Neural crest cell (in vitro differentiated cells): ENCODE measurements at places on chromosomes 12 and 14.

- no peak for DNase-seq
Measured at GRCh38 chr12:126488806-126489205, 1423.6 kb downstream of the AACS start.

GRCh38 chr14:80570930-80571298 is 359.6 kb upstream of the DIO2 start:
- DNase-seq = no peak

DNA sequence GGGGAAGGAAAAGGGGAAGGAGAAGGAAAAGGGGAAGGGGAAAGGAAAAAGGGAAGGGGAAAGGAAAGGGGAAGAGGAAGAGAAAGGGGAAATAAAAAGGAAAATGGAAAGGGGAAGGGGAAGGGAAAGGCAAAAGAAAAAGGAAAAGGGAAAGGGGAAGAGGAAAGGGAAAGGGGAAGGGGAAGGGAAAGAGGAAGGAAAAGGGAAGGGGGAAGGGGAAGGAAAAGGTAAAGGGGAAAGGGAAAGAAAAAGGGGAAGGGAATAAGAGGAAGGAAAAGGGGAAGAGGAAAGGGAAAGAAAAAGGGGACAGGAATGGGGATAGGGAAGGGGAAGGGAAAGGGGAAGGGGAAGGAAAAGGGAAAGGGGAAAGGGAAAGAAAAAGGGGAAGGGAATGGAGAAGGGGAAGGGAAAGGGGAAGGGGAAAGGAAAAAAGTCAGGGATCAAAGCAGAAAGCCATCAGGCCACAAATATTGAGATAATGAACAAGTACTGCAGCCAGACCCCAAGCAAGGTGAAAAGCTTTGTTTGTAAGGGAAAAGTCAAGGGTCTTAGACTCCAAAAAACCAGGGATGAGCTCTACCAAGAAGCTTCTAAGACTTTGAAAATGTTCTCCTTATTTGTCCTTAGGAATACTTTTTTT is 20.0 kb downstream of the DICER1 start:
- DNase-seq = no peak

- DNase-seq = no peak
Measured at GRCh38 chr12:57853864-57854556, 7.5 kb upstream of the CTDSP2 start.
